ENCODE measurements at places on chromosomes 2 and 18.

DNA sequence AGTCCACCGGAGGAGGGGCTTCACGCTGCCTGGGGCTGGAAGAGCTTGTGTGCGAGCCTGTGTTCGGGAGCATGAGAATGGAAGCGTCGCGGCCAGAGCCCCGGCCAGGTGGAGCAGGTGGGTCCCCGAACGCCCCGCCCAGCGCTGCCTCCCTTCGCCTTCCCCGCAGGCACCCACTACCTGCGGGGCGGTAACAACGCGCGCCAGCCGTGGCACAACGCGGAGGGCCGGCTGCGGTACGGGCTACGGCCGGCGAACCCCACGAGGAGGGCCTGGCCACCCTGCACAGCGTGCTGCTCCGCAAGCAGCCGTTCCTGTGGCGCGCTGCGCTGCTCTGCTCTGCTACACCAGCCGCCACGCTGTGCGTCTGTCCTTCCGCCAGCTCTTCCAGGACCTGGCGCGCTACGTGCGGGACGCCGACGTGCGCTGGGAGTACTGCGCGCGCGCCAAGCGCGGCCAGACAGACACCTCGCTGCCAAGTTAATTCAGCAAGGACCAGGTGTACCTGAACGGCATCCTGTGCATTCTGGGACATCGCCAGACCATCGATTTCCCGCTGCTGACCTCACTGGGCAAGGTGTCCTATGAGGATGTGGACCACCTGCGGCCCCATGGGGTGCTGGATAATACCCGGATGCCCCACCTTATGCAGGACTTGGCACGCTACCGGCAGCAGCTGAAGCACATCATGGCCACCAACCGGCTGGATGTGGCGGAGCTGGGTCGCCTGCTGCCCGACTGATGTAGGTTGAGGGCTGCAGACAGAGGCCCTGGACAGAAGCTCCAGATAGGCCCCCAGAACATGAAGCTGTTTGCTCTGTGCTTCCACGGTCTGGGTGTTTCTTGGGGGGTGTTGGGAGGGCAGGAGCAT is 200.6 kb downstream of the NAPG start:
- no peak for DNase-seq

- no peak for DNase-seq
These were observed 79.9 kb upstream of the RIT2 start for GRCh38 chr18:43195421-43195820.

DNA sequence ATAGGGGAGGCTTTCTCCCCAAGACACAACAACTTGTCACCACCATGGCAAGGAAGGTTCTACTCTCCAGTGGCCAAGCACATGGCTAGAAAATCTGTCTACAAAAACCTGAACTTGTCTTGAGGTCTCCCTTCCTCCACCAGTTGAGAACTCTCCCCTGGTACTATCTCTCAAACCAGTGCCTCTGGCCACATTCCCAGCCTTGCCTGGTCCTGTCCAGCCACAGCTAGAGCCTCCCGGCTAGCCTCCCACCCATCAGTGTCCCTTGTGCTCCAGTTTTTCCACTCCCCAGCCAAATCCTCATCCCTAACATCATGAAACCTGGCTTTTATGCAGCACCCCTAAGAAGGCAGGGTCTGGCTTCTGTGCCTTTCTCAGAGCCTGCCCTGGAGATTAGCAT is 21.2 kb upstream of the FZD5 start:
- no peak for DNase-seq

DNA sequence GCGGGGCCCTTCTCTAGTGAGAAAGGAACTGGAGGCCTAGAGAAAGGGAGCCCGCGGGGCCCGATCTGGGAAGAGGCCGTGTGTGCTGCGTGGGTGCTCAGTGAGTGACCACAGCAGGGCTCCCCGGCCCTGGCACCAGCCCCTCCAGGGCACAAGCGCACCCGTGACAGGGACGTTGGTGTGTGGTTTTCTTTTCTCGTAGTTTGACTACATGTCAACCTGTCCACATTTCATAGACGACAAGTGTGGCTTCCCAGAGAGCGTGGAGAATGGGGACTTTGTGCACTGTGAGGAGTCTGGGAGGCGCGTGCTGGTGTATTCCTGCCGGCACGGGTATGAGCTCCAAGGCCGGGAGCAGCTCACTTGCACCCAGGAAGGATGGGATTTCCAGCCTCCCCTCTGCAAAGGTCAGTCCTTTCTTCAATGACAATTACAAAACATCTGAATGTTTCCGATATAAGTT is 83.1 kb downstream of the TPO start:
- DNase-seq = no peak

GRCh38 chr2:11862049-11862448 is 115.6 kb downstream of the LPIN1 start:
- DNase-seq = no peak

GRCh38 chr2:39990335-39990900 is 211.4 kb upstream of the THUMPD2 start:
- no peak for DNase-seq

- no peak for DNase-seq
These were observed 133.9 kb downstream of the MTCL1 start for GRCh38 chr18:8839281-8839680.

- no peak for DNase-seq
These were observed 82.6 kb downstream of the ZNF532 start for GRCh38 chr18:58947136-58947732.

DNA sequence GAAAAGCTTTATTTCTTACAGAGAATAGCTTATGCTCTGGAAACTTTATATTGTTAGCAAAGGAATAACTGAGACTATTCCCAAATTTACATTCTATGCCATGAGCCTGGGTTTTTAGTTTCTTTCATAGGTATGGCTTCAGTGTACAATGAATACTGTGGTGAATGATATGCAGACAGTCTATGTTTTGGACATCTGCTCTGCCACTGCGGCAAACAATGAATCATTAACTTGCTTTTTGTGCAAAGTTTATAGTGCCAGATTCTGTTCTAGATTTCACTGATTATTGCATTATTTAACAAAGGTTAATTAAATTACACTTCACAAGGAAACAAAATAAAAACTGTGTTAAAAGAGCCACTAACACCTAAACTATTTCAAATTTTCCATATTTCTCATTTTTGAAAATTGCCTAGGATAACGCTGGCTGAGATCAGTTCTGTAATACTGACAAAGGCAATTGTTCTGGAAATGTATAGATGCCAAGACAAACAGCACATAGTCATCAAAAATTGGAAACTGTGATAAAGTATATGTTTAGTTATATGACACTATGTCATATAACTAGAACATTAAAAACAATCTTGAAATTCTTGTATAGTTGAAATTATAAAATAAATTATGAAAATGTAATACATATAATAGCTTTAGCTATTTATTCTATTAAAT is 74.7 kb downstream of the ITSN2 start:
- no peak for DNase-seq

- no peak for DNase-seq
These were observed 13.2 kb downstream of the NRP2 start for GRCh38 chr2:205695460-205695991.

DNA sequence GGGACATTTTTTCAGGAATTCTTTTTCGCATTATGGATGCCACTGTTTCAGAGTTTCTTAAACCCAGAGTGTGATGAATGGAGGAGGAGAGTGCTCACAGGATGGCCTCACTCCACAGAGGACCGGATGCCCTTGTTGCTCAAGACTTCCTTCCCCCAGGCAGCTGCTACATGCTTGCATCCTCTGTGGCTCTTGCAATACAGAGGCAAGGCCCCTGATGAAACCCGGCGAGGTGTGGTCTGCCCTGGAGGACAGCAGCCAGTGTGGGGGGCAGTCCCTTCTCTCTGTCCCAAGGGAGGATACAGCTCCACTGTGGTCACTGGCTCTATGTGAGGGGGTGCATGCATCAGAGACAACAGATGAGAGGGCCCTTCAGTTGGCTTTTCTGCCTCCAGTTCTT is 109.6 kb downstream of the SH3RF3 start:
- DNase-seq = peak; percentile 14

DNA sequence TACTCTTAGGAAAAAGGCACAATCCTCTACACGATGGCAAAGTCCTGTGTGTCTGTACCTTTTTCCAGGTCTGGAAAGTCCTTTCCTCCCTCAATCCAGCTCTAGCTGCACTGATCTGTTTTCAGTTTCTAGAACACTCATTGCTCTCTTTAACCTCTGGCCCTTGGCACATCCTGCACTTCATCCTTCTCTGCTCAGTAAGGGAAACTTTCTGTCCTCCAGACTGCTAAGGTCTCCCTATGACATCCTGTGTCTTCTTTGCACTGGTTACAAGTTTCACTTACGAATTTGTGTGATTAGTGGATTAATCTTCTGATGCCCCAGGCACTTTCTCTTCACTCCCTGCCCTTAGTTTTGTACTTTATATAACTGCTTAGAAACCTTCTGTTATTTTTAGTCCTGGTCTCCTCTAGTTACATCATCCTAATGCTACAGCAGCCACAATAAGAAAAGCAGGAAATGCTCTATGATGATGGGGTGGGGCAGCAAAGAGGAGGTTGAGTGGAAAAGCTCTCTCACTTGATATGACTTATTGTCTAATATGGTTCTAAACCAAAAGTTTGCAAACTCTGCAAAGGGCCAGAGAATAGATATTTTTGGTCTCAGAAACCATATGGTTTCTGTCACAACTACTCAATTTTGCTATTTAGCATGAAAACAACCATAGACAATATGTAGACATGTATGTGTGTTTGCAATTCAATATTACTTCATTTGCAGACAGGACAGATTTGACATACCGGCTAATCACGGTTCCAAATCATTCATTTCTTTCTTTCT is 568.2 kb downstream of the THSD7B start:
- no peak for DNase-seq

DNA sequence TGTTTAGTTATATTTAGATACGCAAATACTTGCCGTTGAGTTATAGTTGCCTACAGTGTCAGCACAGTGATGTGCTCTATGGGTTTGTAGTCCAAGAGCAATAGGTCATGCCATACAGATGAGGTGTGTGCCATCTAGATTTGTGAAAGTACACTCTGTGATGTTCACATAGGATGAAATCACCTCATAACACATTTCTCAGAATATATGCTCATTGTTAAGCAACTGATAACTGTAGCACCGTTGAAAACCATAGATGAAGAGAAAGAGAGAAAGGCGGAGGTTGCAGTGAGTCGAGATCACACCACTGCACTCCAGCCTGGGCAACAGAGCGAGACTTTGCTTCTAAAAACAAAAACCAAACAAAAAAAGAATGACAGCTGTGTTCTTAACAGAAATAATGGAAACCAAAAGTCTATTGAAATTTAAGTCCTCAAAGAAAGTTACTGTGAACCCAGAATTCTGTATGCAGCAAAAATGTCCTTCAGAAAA is 9.5 kb downstream of the DGKD start:
- DNase-seq = no peak

- no peak for DNase-seq
These were observed 1845.6 kb upstream of the PIK3C3 start for GRCh38 chr18:40109252-40110049.

GRCh38 chr2:10882568-10882967 is 29.2 kb upstream of the KCNF1 start:
- no peak for DNase-seq

- DNase-seq = no peak
These were observed 12.3 kb upstream of the STK17B start for GRCh38 chr2:196183528-196184231.

GRCh38 chr2:149028891-149029290 is 9.6 kb upstream of the LYPD6B start:
- no peak for DNase-seq

DNA sequence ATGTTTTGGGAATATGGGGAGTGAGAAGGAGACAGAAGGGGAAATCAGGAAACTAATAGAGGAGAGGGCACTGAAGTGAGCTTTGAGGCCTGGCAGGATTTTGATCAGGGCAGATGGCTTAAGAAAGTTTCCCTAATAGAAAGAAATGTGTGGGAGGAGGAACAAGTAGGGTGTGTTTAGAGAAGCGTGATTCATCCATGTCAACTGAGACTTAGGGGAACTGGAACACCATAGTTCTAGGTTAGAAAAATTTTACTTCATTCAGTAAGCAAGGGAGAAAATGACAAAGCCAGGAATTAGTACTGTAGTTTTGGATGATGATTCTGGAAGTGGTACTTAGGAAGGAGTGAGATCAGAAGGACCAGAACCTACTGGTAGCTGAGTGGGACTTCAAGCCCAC is 296.0 kb downstream of the PLCL1 start:
- DNase-seq = no peak

DNA sequence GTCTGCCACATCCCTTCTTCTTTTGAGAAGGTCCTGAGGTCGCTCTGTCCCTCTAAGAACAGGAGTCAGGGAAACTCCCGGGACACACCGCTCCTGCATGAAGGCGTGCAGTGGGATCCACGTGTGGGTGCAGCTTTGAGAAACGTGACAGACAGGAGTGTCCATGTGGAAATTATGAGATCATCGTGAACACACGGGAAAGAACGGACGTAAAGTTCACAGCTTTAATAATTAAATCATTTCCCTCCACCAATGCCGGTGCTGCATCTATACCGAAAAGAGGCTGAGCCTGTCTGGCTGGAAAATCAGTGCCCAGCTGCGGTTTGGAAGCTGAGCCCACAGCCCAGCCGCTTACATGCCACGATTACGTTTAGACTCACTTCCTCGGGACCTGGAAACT is 372.4 kb upstream of the SALL3 start:
- DNase-seq = no peak

DNA sequence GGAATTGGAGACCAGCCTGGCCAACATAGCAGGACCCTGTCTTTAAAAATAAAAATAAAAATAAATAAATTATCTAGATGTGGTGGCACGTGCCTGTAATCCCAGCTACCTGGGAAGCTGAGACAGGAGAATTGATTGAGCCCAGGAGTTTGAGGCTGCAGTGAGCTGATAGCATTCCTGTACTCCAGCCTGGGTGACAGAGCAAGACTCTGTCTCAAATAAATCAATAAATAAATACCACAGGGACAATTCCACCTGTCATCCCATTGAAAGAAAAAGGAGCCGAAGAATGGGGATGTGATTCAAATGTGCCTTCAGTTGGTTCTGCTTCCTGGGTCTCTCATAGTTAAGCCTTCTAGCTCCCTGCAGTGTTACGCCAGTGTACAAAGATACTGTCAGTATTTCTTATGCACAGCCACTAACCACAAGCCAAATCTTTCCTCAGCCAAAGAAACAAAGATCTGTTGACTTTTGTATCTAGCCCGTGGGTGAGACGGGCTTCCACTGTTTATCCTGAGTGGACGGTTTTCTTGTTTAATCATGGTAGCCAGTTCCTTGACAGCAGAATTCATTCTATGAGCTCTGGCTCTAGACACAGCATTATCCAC is 12.6 kb downstream of the LGALSL start:
- no peak for DNase-seq

DNA sequence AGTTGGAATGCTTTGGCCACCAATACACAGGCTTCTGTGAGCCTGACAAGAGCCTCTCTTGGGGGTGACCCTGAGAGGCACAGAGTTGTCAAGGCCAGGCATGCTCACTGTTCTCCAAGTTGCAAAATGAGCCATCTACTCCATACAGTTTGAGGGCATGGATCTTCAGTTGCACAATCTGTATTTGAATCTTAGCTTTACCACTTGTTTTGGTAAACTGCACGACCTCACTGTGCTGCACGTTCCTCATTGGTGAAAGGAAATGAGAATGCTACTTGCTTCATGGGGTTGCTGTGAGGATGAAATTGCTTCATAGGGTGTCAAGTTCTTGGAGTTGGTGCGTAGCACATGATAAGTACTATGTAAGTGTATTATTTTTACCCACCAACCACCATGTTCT is 12.0 kb upstream of the HAAO start:
- no peak for DNase-seq
